CD4-positive, alpha-beta T cell (primary cell): ENCODE measurements at places on chromosomes 2 and 18.

- peak; percentile 66 for DNase-seq
These were observed 3.1 kb downstream of the EGR4 start for GRCh38 chr2:73290049-73290839.

- no peak for DNase-seq
These were observed 126.0 kb downstream of the ZNF532 start for GRCh38 chr18:58990720-58991119.

- no peak for DNase-seq
These were observed 548.6 kb downstream of the LRP1B start for GRCh38 chr2:141582213-141582612.

DNA sequence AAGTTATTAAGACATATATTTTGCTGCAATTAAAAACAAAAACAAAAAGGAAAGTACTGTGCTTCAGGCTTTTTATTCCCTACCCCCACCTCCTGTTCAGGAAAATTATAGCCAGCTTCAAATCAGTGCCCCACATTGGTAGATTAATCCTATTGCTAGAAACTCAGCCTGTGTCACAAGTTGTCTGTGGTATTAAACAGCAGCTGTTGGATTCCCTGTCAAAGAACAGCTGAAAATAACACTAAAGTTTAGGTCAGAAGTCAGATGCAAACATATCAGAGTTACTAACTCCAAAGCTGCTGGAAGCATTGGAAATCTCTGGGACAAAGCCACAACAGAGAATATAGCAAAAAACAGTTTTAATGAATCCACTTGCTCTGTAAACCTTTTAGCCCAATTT lies 818 bp upstream of the CCDC141 start:
- no peak for DNase-seq

DNA sequence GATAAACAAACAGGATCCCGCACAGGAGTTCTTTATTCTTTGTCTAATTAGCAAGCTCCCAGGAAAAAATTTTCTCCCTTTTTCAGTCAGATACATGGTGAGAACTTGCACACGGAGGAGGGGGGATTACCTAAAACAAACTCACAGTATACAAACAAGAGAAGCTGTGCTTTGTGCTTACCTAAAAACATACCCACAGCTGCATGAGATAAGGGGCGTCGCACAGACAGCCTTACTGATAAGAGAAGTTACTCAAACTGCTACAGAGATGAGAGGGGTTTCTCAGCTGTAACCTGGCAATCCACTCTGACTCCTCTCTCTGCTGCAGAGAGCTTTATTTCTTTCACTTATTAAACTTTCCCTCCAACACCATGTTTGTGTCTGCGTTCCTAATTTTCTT lies 32.9 kb upstream of the ST3GAL5 start:
- DNase-seq, result no peak

- DNase-seq, result no peak
These were observed 120.3 kb downstream of the BCL11A start for GRCh38 chr2:60433018-60433596.

DNA sequence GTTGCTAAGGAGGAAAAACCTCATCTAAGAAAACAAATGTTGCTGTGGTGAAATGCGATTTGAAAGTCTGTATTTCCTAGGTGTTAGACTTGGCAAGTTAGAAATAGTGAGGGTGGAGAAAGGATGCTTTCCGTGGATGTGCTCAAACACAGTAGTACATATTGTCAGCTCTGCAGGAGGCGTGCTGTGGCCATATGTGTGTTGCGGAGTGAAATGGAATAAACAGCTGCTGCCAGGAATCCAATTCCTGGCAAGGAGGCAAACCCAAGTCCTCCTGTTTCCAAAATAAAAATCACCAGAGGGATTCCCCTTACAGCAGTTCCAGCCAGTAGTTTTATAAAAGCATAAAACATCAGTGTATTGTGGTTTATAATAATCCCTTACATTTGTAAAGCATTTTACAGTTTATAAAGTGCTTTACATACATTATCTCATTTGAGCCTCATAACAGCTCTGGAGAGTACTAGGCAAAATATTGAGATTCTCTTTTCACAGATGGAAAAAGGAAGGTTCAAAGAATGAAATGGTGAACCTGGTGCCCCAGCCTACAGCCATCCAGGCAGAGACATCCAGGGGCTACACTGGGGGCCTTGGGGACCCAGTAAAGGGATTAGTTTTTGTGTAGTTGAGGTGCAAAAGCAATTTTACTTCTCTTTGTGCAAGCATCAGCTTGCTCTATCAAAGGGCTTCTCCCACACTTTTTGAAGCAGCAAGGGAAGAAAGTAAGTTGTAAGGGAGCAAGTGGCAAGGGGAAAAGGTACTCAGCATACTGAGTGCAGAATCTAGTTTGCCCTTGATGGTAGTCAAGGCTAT lies 206.0 kb downstream of the AGPS start:
- DNase-seq, result no peak

DNA sequence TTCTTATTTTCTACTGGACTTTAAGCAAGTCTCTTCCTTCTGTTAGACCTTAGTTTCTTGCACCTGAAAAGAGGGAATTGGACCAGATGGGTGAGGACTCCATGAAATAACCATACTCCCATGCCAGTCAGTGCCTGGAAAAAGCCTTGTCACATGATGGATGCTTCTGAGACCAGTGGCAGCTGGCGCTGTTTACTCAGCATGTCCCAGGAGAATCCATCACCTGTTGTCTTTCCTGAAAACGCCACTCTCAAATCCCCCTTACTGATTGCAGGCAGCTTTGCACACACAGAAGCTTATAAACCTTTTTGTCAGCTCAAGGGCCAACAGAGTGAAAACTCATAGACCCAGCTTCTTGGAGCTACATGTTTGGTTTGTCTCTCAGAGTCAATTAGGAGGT lies 117.6 kb downstream of the POLE4 start:
- no peak for DNase-seq

- no peak for DNase-seq
These were observed 201.8 kb upstream of the GULP1 start for GRCh38 chr2:188089901-188090300.

DNA sequence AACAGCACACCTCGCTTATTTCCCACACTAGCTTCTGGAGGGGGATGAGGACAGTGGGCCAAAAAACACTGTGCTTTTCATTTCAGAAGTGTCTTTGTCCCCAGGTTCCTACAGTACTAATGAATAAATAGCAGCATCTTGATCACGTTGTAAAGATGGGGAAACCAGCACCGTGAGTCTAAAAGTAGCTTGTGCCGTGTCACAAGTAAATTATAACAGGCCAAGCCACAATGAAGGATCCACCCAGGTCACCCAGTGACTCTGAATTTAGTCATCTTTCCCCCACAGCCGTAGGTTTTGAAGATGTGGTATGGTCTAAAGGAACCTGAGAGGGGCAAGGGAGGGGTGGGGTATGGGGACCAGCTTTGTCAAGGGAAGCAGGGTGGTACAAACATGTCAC lies 8.8 kb downstream of the FZD7 start:
- no peak for DNase-seq

GRCh38 chr2:224545884-224546644 lies 39.1 kb downstream of the CUL3 start:
- no peak for DNase-seq
